LHCN-M2 (cell line): ENCODE measurements at places on chromosomes 6 and 20. TPM values are rescaled to one million over a fixed set of nuclear protein-coding genes. Genes with fewer than 3 reads are reported as not detected.

Gene GGTLC1
- total RNA-seq, result not detected in 2 replicates

DNA sequence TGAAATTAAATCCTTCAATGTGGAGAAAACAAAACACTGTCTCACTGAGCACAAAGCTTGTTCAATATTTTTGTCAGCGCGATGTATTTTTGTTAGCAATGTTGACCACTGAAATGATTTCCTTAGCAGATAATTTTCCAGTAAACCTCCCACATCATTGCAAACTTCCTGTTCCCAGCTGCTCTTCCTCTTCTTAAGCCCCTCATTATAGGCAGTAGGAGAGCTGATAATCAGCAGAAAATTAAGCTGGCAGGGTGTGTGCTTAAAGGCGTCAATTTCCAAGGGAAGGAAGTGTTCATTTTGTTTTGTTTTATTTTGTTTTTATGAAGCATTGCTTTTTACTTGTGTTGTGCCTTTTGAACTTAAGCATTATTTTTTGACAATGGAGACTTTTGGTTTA lies 29.1 kb upstream of the TMEM14A start:
- no peak for DNase-seq

- no peak for DNase-seq
Observed at GRCh38 chr20:24989162-24989561, 3.4 kb downstream of the APMAP start.

GRCh38 chr6:83117802-83118201 lies 50.3 kb downstream of the DOP1A start:
- no peak for DNase-seq

DNA sequence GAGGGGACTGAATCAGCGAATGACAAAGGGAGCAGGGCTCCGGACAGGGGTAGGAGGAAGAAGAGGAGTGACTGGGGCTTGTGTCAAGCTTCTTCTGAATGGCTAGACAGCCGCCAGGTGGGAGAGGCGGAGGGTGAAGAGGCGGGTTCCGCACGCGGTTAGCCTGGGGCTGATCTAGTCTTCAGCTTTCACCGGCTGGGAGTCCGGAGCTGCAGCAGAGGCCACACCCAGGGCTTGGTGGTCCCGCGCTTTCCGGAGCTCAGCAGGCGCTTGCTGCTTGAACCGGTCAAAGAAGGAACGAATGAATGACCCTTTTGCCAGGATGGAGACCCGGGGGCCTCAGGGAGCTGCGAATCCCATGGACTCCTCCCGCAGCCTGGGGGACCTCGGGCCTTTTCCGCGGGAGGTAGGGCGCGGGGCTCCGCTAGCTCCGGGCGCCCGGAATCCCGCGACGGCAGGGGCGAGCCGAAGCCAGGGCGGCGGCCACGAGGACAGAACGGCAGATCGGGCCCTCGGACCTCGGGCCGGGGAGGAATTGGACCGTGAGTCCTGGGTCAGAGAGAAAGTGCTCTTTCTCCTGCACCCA lies at the start of gene C6orf141:
Gene C6orf141 (plus strand): TSS at position 177 of the 586 bp plus-strand sequence. CDS start 125 bp downstream, at position 302.
- DNase-seq, result peak; percentile 20

Gene SULF2
- total RNA-seq, result 2.4 and 3.2 TPM in 2 replicates

- DNase-seq, result no peak
Observed at GRCh38 chr20:47273591-47274235, 82.8 kb downstream of the ZMYND8 start.

- no peak for DNase-seq
Observed at GRCh38 chr6:109474995-109475394, 8.0 kb downstream of the ZBTB24 start.

DNA sequence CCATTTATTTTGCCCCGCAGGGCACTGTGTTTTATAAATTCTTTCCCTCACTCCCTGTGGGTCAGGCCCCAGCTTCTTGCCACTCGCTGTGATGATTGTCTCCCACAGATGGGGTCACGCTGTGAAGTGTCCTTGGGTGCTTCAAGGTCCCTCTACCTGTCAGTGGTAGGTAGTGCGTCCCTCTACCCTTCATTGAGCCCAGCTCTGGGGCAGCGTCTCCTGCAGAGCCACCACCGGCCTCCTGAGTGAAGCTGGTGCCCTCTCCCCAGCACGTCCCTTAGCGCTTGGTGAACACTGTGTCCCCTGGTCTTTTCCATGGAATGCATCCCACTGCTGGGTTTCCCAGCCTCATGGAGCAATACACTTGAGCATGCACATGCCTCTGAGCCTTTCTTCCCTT lies 108.2 kb downstream of the NRN1 start:
- no peak for DNase-seq

Gene CD24
- total RNA-seq, result 21.5 and 50.8 TPM in 2 replicates

GRCh38 chr6:39055661-39056060 lies 7.1 kb downstream of the GLP1R start:
- DNase-seq, result no peak

Gene GLP1R
- not detected in 2 replicates for total RNA-seq

DNA sequence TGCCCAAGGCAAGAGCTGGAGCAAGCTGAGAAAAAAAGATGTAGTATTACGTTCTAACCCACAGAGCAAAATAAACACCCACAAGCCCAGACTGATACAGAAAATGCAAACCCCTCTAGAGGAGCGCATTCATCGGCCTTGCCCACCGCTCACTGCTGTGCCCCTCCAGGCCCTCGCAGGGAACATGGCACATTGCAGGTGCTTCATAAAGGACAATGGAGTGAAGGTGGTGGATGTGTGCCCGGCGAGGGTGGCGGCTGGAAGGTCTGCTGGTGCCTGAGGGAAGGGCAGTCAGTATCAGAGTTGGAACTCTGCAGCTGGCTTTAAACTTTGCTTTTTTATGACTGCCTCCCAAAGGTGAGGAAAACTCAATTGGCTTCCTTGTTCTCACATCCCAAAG lies 18.5 kb upstream of the IRF4 start:
- no peak for DNase-seq

GRCh38 chr20:4076033-4076432 lies 60.7 kb upstream of the RNF24 start:
- DNase-seq, result no peak

DNA sequence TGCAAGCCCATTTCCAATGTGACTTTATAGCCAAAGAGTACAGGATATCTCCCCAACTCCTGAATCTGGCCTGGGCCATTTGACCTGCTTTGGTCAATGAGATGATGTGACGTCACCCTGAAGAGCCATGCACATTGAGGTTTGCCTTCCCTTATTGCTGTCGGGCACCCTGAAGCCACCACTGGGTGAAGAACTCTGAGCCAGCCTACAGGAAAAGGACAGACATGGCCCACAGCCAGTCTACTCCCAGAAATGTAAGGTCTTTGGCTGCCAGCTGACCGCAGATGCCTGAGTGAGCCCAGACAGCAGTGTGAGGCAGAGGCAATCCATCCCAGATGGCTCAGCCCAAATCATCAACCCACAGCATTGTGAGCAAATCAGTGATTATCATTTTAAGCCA lies 3.7 kb upstream of the SYNDIG1 start:
- DNase-seq, result no peak
